ENCODE measurements at places on chromosomes 4 and X.

DNA sequence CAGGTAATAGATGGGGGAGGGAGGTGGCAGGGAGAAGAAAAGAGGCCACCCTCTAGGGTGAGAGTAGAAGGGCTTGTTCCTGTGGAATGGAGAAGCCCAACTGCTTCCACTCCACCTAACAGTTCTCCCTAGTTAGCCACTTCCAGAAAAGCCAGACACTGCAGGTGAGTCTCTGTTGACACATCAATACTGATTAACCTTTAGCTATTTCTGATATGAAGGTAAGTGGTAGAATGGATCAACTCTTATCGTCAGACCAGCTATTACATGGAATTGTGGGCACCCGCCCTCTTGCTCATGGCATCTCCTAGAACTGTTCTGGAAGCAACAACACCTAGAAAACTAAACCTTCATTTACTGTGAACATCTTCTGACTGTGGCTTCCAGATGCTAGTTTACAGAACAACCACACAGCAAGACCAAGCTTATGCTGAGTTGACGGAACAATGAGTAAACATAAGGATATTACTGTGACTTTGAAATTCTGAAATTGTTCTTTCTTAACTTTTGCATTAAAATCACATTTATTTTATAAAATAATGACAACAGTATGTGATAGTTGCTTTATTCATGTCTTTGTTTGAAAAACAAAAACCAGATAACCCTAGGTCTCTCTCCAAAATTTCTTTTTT is 44.7 kb downstream of the ANXA3 start:
- no peak for DNase-seq

GRCh38 chr4:69239557-69240168 is 25.1 kb upstream of the UGT2B11 start:
- DNase-seq, result no peak

- DNase-seq, result no peak
These were observed 1.1 kb upstream of the AVPR2 start for GRCh38 chrX:153903238-153903980.

DNA sequence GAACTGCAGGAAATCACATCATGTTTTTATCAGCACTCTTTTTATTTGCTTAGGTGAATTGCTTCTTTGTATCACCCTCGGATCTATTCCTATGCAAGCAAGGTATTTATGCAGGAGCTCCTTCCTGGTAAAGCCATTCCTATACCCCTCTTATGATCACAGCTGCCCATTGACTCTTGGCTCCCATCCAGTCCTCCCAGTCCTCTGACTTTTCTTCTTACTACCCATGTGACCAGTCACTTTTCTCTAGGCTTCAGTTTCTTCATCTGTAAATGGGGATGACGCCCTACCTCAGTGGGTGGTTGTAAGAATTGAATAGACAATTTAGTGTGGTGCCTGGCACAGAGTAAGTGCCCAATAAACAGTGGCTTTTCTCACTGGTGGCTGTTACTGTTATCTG is 144.9 kb downstream of the FHIP1A start:
- DNase-seq, result no peak

- no peak for DNase-seq
These were observed 6.0 kb upstream of the NEXMIF start for GRCh38 chrX:74931214-74931613.

DNA sequence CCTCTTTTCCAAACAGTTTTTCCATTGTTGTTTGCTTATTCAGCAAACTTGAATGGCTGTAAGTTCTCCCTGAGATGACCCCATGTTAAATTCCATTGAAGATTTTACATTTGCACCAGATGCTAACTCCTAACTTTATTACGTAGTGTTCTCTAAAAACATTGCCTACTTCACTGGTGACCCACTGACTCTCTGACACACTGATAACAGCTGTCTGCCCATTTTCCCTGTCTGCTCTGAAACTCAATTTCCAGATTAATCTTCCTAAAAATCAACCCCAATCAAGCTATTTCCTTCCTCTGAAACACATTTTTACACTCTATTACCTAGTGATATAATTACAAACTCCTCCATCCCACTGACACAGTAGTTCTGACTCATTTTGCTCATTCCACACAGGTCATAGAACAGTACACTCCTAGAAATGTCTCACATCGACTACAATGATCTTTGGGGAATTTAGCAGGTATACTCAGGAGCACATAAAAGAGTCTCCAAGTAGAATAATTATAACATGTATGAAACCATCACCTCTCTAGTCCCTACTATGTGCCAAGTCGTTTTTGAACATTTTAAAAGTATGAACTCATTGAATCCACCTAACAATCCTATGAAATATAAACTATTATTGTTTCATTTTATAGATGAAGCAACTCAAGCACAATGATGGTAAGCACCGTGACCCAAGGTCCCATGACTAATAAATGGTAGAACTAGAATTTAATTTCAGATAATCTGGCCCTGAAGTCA is 210.9 kb downstream of the SLIT2 start:
- no peak for DNase-seq

- no peak for DNase-seq
These were observed 1103.5 kb upstream of the ADGRL3 start for GRCh38 chr4:60096676-60097075.

DNA sequence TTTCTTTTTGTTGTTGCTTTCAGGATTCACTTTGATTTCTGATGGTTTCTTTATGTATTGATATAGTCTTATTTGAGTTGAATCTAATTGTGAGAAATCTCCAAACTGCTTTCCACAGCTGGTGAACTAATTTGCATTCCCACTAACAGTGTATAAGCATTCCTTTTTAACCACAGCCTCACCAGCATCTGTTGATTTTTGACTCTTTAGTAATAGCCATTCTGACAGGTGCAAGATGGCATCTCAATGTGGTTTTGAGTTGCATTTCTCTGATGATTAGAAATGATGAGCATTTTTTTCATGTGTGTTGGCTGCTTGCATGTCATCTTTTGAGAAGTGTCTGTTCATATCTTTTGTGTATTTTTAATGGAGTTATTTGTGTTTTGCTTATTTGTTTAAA is 1023.1 kb downstream of the SH3BGRL start:
- no peak for DNase-seq

- peak; percentile 53 for DNase-seq
These were observed 247.1 kb upstream of the ETNPPL start for GRCh38 chr4:109009909-109010308.

DNA sequence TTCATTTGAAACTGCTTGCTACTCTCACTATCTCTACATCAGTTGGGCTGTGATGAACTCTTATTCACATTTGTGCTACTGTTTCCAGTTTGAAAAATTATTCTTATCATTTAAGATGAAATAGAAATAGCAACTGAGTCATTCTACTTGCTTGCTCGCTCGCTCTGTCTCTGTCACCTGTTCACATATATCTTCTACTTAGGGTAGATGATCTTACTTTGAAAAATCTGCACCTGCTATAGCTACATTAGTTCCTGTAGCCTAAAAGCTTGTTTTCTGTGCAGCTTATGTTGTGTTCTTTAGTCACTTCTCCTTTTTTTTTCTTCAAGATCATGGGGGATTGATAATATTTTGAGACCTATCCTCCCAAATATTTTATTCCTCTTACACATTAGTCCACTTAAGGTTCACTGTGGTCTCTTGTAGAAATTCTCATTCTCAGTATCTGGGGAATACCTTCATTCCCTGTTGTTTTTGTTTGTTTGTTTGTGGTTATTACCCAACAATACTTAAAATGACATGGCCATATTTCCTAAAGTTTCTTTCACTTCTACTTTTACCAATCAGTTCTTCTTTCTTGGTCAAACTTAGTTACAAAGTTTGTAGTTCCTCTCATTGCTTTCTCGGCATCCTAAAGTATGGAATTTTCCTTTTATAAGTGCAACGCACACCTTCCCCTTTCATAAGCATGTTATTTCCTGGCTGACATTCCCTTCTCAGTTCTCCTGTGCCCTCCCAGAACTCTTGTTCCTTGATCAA is 36.5 kb downstream of the CLCN5 start:
- DNase-seq, result no peak

- DNase-seq, result peak; percentile 81
These were observed 33.0 kb upstream of the RAPGEF2 start for GRCh38 chr4:159069922-159070321.

- DNase-seq, result no peak
These were observed 2.7 kb downstream of the TMEM154 start for GRCh38 chr4:152677117-152677516.

DNA sequence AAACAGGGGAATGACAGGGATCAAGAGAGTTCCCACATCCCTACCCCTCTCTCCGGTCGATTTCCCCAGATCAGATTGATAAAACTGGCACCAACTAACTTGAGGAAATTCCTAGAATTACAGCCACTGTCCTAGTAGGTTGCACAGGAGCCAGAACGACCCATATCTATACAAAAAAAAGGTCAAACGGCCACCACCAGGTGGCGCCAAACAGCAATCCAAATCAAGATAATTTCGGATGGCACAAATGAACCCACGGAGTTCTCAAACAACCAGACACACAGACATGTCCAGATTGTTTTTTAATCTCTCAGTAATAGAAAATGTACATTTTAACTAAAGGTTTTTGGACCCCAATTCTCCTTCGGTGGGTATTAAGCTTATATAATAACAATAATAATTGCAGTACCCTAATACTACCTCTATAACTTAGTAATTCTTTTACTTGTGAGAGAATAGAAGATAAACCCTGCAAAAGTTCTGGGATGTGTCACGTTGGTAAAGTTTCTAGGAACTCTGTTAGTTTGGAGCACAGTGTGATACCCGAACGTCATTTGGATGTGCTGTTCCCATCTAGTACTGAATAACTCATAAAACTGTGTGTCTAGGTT is 212.6 kb downstream of the SPOCK3 start:
- peak; percentile 39 for DNase-seq

- no peak for DNase-seq
These were observed 33.7 kb downstream of the ATP2B3 start for GRCh38 chrX:153551135-153551534.

DNA sequence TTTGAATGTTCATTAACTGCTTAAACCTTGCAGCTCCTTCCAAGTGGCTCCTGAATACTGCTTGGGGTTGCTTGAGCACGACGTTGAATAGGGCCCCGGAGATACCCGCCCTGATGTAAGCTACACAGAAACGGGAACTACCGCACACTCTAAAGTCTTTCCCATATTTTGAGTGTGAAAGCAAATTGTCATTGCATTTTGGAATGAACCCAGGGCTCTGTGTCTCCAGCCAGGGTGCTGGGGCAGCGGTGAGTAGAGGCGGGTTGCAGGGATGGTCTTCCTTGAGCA is 59.4 kb upstream of the HELT start:
- DNase-seq, result no peak

- DNase-seq, result peak; percentile 48
These were observed 52.7 kb upstream of the ZCCHC13 start for GRCh38 chrX:74251006-74251930.

GRCh38 chrX:12891171-12891570 is 15.2 kb upstream of the TLR8 start:
- no peak for DNase-seq

GRCh38 chrX:23493941-23494374 is 159.3 kb downstream of the PTCHD1 start:
- no peak for DNase-seq

DNA sequence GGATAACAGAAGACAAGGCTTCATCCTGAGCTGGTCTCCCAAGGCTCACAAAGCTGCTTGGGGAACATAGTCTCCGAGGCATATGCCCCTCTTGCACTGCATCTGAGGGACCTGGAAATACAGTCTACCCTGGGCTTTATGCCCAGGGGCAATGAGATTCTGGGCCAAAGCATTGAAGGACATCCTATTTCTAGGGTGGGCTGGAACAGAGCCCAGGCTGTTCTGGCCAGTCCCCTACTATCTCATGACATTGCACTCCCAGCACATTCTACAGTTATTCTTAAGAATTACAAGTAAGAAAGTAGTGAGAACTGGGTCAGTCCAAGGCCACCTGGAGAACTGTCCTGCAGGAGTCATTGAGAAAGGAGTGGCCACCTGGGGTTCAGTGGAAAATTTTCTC is 107.6 kb downstream of the USP46 start:
- DNase-seq, result no peak

GRCh38 chrX:129077424-129078170 is 445.7 kb downstream of the SMARCA1 start:
- DNase-seq, result no peak

All from fibroblast of the conjunctiva (primary cell).